ENCODE measurements at places on chromosomes 5 and 9. TPM values are rescaled to one million over a fixed set of nuclear protein-coding genes. Genes with fewer than 3 reads are reported as not detected.

DNA sequence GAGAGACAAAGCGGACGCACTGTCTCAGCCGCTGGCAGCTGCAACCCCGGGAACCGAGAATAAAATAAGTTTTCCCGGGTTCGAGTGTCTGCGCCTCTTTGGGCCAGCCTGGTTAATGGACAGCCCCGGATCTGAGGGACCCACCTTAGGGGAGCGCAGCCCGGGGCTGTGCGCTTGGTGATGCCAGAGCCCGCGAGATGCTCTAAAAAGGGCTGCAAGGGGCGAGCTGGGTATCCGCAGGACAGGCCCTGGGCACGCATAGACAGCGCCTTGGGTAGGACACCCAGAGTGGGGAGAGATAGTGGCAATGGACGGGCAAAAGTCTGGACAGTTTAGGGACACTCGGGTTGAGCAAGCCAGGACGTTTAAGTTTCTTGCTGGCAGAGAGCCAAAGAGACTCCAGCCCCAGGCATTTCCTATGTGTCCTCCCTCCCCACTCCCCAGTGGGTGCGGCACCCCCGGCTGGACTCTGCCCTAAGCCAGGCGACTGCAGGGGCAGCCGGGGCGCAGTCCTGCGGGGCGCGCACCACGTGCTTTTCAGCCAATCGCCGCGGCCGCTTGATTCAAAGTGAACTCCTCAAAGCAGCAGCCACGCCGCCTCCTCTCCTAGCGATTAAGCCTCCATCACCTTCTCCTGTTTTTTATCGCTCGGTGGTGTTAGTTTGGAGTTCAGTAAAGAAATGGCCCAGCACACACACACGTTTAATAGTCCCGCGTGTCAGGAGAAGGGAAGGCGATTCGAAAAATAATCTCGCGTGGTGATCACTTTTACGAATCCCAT lies 616 bp upstream of the ENC1 start:
- DNase-seq: peak; percentile 67

DNA sequence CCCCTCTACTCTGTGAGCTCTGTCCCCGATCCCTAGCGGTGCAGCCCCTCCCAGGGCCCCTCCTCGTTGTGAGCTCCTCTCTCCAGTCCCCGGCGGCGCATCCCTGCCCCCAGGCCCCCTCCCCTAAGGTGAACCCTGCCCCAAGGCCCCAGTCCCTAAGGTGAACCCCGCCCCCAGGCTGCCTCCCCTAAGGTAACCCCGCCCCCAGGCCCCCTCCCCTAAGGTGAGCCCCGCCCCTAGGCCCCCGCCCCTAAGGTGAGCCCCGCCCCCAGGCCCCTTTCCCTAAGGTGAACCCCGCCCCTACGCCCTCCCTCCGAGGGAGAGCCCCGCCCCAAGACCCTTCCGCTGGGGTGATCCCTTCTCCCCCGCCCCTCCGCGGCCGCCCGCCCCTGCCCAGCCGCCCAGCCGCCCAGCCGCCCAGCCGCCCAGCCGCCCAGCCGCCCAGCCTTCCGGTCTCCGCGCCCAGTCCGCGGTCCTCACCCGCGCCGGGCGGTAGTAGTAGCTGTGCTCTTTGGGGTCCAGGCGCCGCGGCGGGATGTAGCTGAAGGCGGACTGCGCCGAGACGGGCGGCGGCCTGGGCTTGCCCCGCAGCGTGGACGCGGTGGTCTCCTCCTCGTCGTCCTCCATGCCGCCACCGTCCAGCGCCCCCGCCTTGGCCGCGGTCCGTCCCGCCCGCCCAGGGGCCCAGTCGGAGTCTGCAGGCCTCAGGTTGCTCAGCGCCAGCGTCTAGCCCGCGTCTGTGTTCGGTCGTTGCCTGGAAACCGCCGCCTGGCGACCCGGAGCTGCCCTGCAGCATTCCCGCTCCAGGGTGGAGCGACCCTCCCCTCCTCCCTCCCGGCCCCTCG lies at the start of gene CFAP90:
Gene CFAP90 (minus strand): TSS at position 739 of the 845 bp plus-strand sequence. CDS start 112 bp downstream, at position 627.
- DNase-seq: peak; percentile 42

DNA sequence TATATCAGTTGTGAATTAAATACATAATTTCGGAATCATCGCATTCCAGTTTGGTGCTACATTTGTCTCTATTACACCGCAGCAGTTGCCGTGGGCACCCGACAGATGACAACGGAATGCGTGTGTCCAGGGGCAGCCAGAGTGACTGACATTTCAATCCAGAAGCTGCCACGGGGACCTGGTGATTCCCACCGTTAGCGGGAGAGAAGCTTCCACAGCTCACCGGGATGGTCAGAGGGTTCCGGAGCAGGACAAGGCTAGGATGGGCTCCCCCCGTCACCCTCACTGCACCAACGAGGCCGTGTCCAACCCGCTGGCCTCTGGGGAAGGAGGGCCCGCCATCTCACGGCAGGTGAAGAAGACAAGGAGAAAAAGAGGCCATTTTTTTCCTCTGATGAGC lies 86.8 kb downstream of the GTF3C4 start:
- DNase-seq: no peak

DNA sequence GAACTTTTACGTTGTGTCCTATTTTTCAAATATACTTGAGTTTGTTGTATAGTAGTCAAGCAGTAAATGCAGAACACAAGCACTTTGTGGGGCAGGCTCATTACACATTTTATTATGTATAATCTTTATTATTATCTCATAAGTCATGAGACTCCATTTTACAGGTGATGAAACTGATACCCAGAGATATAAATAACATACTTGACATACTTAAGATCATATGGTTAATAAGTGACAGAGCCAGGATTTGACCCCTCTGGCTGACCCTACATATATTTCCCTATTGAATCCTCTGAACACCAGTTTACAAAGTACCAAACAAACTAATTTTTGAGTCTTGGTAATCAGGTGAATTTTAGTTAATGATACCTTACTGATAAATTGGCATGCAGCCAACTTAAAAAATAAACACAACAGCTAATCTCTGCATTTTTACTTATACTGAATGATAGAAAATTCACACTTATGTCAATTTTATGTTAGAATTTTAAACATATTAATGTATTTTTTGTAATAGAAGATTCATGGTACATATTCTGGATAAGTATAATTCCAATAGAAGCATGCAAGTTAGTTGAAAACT lies 305.0 kb upstream of the MEF2C start:
- DNase-seq: no peak

GRCh38 chr5:43006424-43007202 lies 33.5 kb downstream of the ANXA2R start:
- DNase-seq: no peak

DNA sequence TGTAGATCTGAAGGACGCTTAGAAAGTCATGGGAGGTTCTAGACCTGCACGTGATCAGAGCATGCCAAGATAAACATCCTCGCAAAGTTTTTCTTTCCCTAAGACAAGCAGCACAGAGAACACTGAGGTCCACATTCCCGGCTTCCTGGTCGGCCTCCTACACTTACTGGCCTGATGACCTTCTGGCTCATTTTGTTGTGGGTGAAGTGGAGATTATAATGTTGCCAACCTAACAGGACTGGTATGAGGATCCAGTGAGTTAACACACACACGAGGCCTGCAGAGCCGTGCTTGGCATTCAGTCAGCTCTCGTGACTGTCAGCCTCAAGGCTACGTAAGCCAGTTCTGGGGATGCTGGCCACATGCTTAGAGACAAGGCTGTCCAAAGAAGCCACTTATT lies 186.0 kb downstream of the TENT4A start:
- no peak for DNase-seq

GRCh38 chr9:102434545-102434944 lies 560.6 kb upstream of the CYLC2 start:
- no peak for DNase-seq

- no peak for DNase-seq
These were observed 253.1 kb downstream of the PDE4D start for GRCh38 chr5:59640411-59640810.

GRCh38 chr5:12245429-12245828 lies 341.2 kb upstream of the CTNND2 start:
- DNase-seq: no peak

DNA sequence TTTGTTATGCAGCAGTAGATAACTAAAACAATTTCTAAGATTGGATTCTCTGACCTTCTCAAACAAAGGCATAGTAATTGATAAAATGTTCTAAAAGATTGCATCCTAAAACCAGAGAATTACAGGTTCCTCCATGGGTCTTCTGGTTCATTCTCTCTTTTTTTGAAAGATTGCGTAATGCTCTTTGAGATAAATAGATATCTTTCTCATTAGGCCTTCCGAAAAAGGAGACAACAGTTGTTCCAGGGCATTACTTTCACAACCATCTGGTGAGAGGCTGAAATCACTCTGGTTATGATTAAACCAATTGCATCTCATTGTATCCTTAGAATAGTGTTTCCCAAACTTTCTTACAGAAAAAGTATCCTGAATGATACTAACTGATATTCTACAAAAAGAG lies 174.7 kb upstream of the NREP start:
- DNase-seq: no peak

DNA sequence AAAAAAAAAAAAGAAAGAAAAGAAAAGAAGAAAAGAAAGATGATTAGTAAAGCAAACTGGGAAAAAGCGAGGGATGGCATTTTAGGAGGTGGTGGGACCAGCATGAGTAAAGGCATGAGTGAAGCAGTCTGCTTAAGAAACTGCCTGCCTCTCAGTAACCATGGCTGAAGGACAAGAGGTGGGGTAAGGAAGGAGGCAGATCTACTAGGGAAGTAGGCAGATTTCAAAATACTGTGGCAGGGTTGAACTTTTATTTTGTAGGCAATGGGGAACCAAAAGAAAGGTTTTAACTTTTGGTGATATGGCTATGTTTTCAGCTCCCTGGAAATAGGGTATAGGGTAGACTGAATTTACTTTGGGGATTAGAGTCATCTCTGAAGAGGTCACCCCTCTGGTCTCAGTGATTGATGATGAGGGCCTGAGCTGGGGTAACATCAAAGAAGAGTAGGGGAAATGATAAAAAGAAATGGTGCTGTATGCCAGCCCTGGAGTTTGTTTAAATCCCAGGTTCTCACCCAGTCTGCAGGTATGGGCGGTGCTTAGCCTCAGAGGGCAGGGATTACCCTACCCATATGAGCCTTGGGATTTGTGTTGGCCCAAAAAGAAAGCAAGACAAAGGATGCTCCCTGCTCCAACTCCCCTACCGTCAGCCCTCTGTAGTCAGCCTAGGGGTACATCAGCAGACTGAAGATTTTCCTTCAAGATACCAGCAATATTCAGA lies 316.2 kb downstream of the CWC27 start:
- DNase-seq: no peak

GRCh38 chr5:18745988-18746615 lies 1111.8 kb downstream of the TAF11L14 start:
- DNase-seq: no peak

DNA sequence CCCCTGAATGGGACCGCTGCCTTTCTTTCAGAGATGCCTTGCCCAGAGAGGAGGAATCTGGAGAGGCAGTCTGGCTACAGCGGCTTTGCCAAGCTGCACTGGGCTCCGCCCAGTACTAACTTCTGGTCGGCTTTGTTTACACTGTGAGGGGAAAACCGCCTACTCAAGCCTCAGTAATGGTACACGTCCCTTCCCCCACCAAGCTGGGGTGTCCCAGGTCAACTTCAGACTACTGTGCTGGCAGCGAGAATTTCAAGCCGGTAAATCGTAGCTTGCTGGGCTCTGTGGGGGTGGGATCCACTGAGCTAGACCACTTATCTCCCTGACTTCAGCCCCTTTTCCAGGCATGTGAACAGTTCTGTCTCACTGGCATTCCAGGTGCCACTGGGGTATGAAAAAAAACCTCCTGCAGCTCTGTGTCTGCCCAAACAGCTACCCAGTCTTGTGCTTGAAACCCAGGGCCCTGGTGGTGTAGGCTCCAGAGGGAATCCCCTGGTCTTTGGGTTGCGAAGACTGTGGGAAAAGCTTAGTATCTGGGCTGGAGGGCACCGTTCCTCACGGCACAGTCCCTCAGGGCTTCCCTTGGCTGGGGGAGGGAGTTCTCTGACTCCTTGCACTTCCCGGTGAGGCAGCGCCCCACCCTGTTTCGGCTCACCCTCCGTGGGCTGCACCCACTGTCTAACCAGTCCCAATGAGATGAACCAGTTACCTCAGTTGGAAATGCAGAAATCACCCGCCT lies 171.2 kb downstream of the CWC27 start:
- no peak for DNase-seq

DNA sequence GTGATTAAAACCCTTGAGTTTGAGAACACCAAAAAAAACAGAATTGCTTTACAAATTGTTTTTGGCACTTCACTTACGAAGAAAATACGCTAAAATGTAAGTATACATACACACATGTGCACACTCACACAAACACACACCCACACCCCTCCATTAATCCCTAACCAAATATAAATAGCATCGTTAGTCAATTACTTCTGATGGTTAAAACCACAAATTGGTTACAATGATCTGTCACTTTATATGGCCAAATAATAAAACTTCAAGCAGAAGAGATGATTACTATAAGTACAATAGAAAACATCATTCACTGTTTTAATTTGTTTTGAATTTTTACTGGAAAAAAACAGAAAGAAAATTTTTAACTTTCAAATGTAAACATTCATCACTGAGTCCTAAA lies 103.5 kb downstream of the NFIB start:
- DNase-seq: no peak

- DNase-seq: no peak
These were observed 212.7 kb upstream of the MVB12B start for GRCh38 chr9:126113756-126114408.

- peak; percentile 67 for DNase-seq
These were observed 13.6 kb downstream of the ARHGAP26 start for GRCh38 chr5:142783601-142784341.

DNA sequence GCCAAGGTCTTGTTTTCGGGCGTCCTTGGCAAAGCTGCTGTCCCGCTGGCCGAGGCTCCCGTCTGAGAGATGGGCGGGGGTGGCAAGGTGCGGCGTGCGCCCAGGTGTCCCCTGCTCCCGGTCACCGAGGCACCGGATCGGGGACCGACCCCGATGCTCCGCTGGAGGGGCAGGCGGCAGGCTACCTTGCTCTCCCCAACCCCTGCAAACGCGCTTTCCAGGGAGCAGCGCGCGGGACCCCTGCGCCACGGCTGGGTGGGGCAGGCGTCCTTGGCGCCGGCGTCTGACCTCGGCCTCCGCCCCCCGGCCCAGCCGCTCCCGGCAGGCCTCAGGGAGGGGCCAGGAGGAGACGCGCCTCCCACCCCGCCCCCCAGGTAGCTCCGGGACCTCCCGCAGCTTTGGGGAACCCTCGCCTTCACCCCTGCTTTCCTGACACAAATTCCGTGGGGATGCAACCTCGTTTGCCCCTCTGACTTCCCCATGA lies 551 bp downstream of the N4BP3 start:
- no peak for DNase-seq

Gene SLC4A9
- not detected for total RNA-seq

Gene RALGPS1
- total RNA-seq: 11.9 TPM

Gene TRUB2
- total RNA-seq: 12.8 TPM

Gene IL5
- total RNA-seq: not detected

Gene GPR21
- total RNA-seq: 4.3 TPM

Gene GLDC
- 1.3 TPM for total RNA-seq

Gene OBP2A
- total RNA-seq: not detected
